ENCODE measurements at places on chromosomes 6 and 20.

DNA sequence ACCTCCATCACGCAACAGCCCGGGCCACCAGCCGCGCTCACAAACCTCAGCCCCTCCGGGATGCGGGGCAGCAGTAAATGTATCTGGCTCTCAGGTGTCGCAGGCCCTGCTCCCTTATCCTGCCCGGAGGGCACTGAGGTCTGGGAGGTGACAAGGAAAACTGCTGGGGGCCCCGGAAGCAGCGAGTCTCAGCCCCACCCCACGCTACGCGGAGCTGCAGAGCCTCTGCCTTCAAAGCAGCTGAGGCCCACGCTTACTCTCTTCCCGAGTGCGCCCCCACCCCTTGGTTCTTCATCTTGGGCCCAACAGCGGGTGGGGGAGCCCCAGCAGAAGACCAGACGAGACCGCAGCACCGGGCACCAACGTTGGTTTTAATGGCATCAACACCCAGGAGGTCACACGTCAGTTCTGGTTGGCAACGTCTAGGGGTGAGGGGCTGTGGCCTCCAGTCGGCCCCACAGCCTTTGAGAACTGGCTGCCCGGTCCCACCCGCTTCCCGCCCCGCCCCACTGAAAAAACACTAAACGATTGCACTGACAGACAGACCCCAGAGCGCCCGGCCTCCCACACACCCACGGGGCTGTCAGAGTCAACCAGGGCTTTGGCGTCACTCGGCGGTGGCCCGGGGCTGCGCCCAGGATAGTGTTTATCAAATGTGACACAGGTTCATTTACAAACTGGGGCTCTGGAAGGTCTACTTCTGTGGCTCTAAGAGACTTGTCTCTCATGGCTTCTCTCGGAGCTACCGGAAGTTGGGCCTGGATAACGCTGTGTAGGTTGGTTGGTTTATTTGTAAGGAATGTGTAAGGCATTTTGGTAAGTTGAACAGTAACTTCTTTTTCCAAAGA lies 43.7 kb downstream of the DSTN start:
- no peak for DNase-seq

DNA sequence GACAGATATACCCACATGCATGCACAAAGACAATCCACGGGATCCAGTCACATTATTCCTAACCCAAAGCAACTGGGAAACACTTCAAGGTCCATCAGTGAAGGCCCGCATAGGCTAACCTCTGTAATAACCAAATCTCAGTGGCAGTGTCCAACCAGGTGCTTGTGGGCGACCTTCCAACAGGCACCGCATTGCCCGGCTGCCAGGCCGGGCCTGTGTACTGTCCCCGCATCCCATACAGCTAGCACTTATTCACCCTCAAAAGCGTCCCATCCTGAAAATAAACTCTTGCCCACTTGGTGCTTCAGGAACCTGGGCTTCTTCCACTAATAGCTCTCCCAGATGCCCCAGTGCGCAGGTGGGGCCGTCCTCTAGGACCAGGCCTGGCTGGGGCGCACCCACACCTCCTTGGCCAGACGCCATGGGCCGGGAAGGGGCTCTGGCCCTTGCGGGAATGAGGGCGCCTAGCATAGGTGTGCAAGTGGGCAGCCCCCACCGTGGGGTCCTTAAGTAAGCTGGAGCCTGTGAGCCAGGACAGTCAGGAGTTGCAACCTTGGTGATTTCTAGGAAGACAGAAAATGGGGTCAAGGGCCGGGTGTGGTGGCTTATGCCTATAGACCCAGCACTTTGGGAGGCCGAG lies 1.1 kb upstream of the ENTPD6 start:
- DNase-seq: no peak

DNA sequence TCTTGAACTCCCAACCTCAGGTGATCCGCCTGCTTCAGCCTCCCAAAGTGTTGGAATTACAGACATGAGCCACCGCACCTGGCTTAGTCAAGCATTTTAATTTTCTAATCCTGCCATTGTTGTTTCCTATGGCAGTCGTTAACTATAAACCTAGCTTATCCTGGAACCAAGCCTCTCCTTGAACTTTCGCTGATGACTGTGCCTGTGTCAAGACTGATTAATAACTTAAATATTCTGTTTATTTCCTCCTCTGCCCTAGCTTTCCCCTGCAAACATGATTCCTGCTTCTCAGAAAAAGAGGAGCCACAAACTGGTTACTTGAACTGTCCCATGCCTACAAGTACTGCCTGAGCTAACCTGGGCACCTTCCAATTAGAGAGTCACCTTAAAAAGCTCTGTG lies 1.5 kb downstream of the VNN1 start:
- DNase-seq: no peak

- DNase-seq: no peak
Measured at GRCh38 chr20:59721386-59721785, 117.0 kb downstream of the PHACTR3 start.

DNA sequence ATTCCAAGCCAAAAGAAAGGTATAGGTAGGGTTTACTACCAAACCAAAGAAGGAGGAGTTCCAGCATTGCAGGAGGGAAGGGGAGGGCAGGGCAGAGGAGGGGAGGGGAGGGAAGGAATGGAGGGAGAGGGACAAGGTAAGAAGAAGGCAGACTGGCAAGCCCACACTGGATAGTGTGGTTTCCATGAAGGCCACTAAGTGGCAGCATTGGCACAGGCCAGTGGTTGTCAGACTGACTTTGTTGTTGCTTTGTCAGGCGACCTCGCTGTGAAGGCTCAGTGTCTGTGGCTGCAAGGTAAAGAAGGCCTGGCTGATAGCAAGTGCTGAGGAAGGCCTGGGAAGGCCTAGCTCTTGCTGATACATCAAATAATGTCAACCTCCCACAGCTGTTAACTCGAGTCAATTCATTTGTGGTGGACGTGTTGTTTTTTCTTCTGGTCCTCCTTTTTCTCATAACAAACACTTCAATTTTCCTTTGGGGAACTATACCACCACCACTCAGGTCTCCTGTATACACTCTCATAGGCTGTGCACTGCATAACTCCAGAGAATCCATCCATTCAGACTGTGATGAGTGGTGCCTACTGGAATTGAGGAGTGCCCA lies 7.7 kb upstream of the ZNF334 start:
- DNase-seq: peak; percentile 72

GRCh38 chr6:151566557-151566956 lies 72.7 kb downstream of the CCDC170 start:
- DNase-seq: no peak

GRCh38 chr20:53208110-53208832 lies 236.1 kb downstream of the TSHZ2 start:
- no peak for DNase-seq

DNA sequence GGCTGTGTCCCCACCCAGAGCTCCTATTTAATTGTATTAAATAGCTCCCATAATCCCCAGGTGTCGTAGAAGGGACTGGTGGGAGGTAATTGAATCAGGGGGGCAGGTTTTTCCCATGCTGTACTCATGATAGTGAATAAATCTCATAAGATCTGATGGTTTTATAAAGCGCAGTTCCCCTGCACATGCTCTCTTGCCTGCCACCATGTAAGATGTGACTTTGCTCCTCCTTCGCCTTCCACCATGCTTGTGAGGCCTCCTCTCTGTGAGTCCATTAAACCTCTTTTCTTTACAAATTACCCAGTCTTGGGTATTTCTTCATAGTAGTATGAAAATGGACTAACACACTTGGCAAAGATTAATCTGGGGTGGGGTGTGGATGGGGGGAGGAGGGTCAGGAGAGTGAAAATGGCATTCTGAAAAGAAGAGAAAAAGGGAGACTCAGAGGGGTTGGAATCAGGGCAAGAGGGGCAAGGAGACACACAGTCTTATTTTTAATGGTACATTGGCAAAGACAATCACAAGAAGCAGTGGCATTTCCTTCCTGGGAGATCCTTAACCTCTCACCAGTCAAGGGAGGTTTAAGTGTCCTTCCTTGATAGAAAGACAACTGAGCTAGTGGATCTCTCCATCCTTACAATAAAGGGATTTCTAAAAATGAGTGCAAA lies 37.5 kb upstream of the NOX3 start:
- no peak for DNase-seq

- DNase-seq: no peak
Measured at GRCh38 chr6:167839755-167840154, 13.0 kb downstream of the AFDN start.

- DNase-seq: no peak
Measured at GRCh38 chr6:44508646-44509045, 121.1 kb downstream of the CDC5L start.

- no peak for DNase-seq
Measured at GRCh38 chr20:7348253-7348652, 580.8 kb downstream of the BMP2 start.

DNA sequence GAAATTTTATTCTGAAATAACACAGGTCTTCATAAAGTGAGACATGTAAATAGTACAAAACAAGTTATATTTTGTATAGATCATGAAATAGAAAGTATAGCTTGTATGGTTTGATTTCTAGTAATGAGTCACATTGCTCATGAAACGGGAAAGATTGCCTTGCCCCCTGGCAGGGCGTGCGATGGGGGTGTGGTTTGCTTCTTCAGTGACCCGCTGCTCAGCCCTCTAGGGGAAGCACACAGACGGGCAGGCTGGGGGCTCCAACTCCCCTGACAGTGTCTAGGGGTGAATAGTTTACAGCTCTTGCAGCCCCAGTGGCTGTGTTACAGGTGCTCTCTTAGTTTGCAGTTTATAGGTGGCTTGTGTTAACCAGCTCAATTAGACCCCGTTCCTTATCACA lies 170.5 kb upstream of the RGS17 start:
- DNase-seq: no peak

DNA sequence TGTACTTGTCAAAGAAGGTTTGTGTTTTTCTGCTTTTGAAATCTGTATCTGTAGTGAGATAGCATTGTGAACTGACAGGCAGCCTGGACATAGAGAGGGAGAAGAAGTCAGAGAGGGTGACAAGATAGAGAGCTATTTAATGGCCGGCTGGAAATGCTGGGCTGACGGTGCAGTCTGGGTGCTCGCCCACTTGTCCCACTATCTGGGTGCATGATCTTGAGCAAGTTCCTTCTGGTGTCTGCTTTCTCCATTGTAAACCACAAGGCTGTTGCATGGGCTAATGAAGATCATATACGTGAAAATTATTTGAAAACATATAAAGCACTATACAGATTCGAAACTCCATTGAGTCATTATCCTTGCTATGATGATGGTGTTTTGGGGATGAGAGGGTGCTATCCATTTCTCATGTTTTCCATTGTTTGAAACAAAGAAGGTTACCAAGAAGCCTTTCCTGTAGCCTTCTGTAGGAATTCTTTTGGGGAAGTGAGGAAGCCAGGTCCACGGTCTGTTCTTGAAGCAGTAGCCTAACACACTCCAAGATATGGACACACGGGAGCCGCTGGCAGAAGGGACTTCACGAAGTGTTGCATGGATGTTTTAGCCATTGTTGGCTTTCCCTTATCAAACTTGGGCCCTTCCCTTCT lies 18.4 kb downstream of the CD83 start:
- DNase-seq: peak; percentile 42

- no peak for DNase-seq
Measured at GRCh38 chr6:160202411-160202810, 56.2 kb downstream of the SLC22A2 start.

GRCh38 chr6:26123675-26123946 lies 36.4 kb downstream of the HFE start:
- DNase-seq: no peak

GRCh38 chr6:164911151-164911550 lies 398.3 kb downstream of the C6orf118 start:
- DNase-seq: no peak

DNA sequence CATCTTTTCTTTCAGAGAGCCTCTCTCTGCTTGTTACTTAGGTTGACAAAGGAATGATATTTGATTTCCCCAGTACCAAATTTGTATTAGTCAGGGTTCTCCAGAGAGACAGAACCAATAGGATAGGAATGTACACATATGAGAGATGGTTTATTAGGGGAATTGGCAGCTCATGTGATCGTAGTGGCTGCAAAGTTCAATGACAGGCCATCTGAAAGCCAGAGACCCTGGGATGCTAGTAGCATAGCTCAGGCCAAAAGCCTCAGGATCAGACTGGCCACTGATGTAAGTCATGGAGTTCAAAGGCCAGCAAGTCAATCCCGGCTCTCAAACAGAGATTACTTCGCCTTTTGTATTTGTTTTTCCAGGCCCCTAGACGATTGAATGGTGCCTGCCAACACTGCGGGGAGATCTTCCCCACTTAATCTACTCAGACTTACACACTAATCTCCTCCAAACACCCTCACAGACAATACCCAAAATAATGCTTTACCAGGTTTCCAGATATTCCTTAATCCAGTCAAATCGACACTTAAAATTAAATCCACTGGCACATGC lies 215.5 kb downstream of the ALDH8A1 start:
- no peak for DNase-seq

- no peak for DNase-seq
Measured at GRCh38 chr6:39266782-39267355, 37.6 kb upstream of the KCNK5 start.

GRCh38 chr6:23350752-23351453 lies 775.1 kb upstream of the NRSN1 start:
- DNase-seq: no peak

GRCh38 chr6:98142839-98143238 lies 691.5 kb upstream of the POU3F2 start:
- no peak for DNase-seq

- no peak for DNase-seq
Measured at GRCh38 chr6:2035046-2035445, 210.4 kb downstream of the GMDS start.

DNA sequence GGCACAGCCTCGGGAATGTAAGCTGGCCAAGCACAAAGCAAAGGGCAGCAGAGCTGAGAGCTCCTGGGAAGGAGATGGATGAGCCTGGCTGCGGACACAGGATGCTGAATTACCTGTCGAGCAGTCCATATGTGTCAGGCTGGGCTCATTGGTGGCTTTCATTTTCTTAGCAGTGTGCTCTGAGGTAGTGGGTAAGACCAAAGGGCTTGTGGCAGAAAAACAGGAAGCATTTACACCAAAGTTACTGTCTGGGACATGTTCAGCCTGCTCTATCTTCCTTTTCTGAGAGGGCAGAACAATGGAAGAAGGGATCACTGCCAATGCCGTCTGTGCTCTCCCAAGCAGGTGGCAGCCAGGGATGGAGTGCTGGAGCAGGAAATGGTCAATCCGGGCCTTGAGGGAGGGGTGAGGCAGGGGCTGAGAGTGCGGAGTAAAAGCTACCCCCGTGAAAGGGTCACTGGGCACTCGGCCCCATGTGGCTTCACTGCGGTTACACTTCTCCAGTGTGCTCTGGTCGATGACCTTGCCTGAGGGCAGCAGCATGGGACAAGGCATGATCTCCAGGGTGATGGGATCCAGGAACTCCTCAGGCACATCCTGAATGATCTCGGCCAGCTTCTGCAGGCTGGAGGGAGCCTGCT lies 36.9 kb upstream of the AVP start:
- DNase-seq: no peak

- DNase-seq: no peak
Measured at GRCh38 chr20:34892671-34893070, 16.3 kb downstream of the ACSS2 start.

GRCh38 chr20:35273449-35274171 lies 4.3 kb downstream of the MMP24OS start:
- no peak for DNase-seq

DNA sequence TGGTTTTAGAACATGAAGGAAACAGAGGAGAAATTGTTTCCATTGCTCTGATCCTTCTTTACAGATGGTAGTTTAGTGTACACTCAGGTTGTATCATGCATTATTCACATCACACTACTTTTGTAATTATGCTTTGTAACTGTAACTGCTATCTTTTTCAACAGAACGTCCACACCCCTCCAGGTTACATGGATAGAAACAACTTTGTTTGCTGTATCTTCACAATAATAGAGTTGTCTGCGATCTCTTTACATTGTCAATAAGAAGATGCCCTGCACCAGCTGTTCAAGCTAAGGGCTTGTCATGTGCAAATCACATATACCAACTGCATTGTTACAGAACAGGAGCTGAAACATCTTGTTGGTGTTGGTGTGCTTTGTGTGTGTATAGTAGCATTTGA lies 67.9 kb upstream of the MAP7 start:
- no peak for DNase-seq

Data from suppressor macrophage treated with lipopolysaccharide for 1 hour (primary cell).